K562 (cell line): ENCODE measurements at places on chromosomes 13 and 19. TPM values are rescaled to one million over a fixed set of nuclear protein-coding genes. Genes with fewer than 3 reads are reported as not detected.

The TMEM86B gene
- 6.2 and 7.9 TPM in 2 replicates for polyA plus RNA-seq

The ATP8B3 gene
- 10.1 and 11.9 TPM in 2 replicates for polyA plus RNA-seq

The NANOS3 gene
- polyA plus RNA-seq: not detected in 2 replicates

The CASP14 gene
- polyA plus RNA-seq: not detected in 2 replicates

- DNase-seq: no peak
Measured at GRCh38 chr19:49368711-49369358, 5.2 kb downstream of the DKKL1 start.
